T-helper 2 cell (primary cell): ENCODE measurements at places on chromosomes 12 and 14.

DNA sequence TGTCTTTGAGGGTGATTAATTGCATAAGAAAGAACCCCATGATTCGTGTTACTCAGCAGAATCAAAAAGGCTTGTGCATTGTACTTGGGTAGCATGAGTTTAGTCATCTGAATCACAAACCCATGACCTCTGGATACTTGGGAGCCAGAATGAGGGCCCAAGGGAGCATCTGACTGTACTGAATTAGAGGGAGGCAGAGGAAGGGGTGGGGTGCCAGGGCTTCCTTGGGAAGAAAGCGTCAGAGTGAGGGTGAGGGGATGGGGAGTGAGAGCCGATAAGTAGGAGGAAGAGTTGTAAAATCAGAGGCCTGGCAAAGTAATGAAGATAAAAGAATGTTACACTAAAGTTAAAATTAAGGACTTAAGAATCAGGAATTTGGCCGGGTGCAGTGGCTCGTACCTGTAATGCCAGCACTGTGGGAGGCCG is 29.8 kb downstream of the GPRC5D start:
- DNase-seq: no peak

GRCh38 chr12:19437996-19438395 is 1.3 kb upstream of the AEBP2 start:
- DNase-seq: no peak

- DNase-seq: no peak
Observed at GRCh38 chr12:19915392-19916195, 452.7 kb upstream of the PDE3A start.

DNA sequence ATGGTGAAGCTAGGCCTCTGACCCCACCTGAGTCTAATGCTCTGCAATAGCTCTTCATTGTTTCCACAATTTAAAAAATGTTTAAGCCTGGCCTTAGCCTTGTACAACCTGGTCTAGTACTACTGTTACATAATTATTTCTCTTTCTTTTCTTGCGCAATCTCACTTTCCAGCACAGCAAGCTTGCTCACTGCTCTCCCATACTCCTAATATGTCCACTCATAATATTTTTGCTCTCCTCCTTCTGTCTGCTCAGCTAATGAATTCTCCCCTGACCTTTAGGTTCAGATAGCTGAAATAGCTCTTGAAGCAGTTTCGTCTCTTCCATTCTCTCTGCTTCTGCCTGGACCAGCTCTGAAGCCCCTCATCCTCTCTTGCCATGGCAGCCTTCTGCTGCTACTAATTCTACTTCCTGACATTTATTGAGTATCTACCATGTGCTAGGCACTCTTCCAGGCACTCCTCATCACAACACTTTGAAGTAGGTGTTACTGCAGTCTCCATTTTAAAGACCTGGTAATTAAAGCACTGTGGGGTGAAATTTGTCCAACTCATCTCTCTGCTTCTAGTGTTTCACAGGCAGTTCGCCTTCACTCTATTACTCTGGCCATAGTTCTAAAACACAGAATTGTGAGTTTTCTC is 2.8 kb upstream of the SLC48A1 start:
- DNase-seq: no peak

DNA sequence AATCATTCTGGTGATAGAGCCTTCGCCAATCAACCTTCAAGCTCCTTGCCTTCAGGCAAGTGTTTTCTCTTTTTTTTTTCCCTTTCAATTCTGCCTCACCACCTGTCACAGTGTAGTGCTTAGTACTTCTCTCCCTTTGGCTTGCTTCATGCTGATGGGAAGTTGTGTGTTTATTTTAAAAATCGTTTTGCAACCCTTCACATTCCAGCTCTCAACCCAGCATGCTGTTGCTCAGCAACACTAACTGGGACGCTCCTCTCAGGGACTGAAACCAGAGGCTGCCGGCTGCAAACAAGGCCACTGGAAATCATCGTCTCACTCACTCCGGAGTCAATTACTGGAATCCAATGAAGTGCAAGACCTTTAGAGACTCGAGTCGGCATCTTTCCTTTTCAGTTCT is 342.7 kb downstream of the PRKD1 start:
- no peak for DNase-seq

GRCh38 chr14:87170179-87170578 is 822.8 kb downstream of the GALC start:
- no peak for DNase-seq

- DNase-seq: no peak
Observed at GRCh38 chr12:92434607-92435025, 268.2 kb upstream of the PLEKHG7 start.

- no peak for DNase-seq
Observed at GRCh38 chr12:10190558-10191388, 11.9 kb downstream of the TMEM52B start.

DNA sequence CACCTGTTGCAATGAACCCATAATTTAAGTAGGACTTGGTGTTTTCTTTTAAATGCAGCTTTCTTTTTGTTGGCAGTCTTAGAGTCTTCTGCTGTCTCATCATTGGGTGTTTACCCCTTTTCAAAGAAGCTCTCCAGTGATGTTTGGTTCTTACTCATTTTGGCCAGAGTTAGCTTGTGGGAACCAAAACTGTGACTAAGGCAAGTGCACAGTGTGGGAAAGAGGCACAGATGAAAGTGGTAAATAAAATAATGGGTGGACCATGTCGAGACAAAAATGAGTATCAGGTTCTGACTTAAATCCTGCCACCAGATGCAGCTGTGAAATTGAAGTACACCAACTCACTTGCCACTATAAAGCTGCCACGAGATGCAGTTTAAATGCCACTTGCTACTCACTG is 615.4 kb upstream of the MIS18BP1 start:
- no peak for DNase-seq

DNA sequence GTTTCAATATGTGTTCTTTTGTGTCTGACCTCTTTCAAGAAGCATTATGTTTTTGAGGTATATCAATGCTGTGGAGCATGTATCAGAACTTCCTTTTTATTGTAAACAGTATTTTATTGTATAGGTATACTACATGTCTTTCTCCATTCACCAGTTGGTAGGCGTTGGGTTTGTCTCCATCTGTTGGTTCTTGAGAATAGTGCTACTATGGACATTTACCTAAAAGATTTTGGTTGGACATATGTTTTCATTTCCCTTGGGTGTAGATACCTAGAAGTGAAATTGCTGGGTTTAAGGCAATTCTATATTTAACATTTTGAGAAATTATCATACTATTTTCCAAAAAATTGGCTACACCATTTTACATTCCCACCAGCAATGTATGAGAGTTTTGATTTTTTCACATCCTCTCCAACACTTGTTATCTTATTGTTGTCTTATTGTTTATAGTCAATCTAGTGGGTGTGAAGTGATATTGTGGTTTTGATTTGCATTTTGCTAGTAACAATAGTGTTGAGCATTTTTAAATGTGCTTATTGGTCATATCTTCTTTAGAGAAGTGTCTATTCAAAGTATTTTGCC is 409.2 kb downstream of the IPO8 start:
- DNase-seq: no peak

- DNase-seq: no peak
Observed at GRCh38 chr14:94656043-94656442, 43.9 kb downstream of the SERPINA3 start.
